ENCODE measurements at places on chromosomes 4 and X.
A peak's percentile ranks its signal among the peaks of the same experiment; 100 is the strongest.

- DNase-seq, result no peak
These were observed 767.2 kb downstream of the RAB28 start for GRCh38 chr4:12716896-12717295.

- no peak for DNase-seq
These were observed 37.4 kb downstream of the CXorf58 start for GRCh38 chrX:23945206-23945605.

- no peak for DNase-seq
These were observed 5.6 kb downstream of the SEPTIN11 start for GRCh38 chr4:76955182-76955581.

GRCh38 chrX:41689711-41690110, 938 bp downstream of the GPR34 start:
- DNase-seq, result no peak

GRCh38 chrX:124242131-124242530, 90.3 kb upstream of the TEX13D start:
- no peak for DNase-seq

GRCh38 chr4:145319751-145320150, 139.4 kb upstream of the OTUD4 start:
- no peak for DNase-seq

DNA sequence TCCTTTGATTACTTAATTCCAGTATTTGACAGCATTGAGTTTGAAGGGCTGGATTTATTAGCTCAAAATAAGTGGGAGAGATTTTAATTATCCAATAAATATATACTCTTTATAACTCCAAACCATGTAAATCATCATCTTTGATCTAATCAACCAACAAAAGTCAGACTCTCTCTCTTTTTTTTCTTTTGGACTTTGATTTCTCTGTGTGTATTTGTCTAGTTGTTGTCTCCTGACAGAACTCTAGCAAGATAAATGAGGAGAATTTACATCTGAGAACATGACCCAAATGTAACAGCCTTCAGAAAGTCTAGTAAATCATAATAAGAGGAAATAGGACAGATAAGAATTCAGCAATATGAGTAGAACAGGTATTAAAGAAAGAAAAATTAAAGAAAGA, 567.1 kb downstream of the PPARGC1A start:
- DNase-seq, result no peak

DNA sequence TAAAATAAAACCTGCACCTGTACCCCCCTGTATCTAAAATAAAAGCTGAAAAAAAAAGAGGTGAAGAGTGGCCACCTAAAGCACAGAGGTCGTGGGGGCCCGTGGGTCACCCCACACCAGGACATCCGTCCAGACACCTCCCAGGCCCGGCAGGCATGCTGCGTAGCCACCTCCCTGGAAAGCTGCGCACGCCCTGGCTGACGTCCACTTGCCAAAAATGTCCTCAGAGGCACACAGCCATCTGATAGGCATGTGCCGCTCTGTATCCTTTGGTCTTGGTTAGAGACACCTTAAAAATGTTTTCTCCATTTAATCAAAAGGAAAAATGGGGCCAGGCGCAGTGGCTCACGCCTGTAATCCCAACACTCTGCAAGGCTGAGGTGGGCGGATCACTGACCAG, 17.7 kb downstream of the FAM53A start:
- DNase-seq, result no peak

DNA sequence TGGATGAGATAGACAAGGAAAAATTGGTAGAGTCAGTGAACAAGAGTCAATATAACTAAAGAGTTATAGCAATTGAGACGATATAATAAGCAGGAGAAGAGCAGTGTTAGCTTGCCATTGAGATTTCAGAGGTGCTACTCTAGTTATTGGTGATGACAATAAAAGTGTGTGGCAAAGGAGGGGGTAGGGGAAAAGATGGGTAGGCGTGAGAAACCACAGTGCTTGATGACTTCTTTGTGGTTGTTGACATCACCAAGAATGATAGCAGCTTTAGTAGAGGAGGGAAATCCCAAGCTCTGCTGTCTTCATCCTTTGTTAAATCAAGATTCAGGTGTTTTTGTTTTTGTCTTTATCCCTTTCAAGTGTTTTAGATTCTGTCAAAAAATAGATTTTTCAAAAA, 179.9 kb upstream of the PPP3CA start:
- peak; percentile 77 for DNase-seq

GRCh38 chr4:114857831-114858230, 255.6 kb downstream of the NDST4 start:
- DNase-seq, result no peak

DNA sequence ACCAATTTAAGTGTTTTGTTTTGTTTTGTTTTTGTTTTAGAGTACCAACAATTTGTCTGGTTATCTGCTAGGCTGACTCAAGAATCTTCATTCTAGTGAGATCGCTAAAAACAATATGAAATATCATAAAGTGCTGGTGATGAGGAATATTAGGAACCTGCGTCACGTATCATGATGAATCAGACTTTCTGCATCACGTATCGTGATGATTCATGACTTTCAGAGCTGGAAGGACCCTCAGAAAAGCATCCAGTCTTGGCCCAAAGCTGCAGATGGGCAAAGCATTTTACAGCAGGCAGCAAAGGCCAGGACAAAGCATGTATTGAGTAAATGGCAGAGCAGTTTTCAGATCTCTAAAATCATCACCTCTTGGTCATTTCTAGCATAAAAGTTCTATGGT, 278.0 kb upstream of the BOD1L1 start:
- DNase-seq, result no peak

GRCh38 chr4:4693258-4693657, 151.4 kb upstream of the STX18 start:
- no peak for DNase-seq

GRCh38 chr4:141658309-141658708, 21.9 kb downstream of the IL15 start:
- DNase-seq, result no peak
